ENCODE measurements at places on chromosomes 12 and 14. TPM values are rescaled to one million over a fixed set of nuclear protein-coding genes. Genes with fewer than 3 reads are reported as not detected.

- DNase-seq, result peak; percentile 7
Observed at GRCh38 chr12:81450920-81451739, 308.0 kb downstream of the PPFIA2 start.

DNA sequence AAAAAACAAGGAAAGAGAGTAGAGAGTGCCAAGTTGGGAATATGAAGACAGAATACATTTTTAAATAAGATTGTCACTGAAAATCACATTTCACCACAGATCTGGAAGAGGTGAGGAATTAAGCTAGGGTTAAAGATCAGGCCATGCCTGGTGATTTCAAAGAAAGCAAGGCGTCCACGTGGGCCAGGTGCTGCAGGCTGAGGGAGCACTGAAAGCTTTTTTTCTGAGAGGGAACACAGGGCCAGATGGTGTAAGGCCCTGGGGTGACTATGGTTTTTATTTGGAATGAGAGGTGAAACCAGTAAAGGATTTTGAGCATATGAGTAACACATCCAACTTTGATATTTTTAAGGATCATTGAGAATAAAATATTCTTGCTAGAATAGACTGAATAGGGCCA, 20.9 kb downstream of the SYT1 start:
- DNase-seq, result no peak

The CAMKK2 gene
- total RNA-seq, result 55.4 TPM

The LUM gene
- 64.1 TPM for total RNA-seq

DNA sequence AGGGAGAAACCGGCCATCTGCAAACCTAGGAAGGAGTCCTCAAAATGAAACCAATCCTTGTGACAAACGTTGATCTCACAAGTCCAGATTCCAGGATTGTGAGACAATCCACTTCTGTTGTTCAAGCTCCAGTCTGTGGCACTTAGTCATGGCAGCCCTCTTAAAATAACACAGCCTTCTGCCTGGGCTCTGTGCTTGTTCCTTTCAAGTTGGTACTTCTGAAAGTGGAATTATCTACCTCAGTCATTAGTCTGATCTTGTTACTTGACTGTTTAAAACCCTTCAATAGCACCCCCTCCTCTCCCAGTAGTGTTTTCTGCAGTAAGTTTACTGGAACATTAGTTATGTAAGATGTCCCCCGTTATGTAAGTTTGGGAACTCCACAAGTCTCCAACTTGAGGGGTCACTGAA, 111.0 kb upstream of the HIF1A start:
- no peak for DNase-seq

DNA sequence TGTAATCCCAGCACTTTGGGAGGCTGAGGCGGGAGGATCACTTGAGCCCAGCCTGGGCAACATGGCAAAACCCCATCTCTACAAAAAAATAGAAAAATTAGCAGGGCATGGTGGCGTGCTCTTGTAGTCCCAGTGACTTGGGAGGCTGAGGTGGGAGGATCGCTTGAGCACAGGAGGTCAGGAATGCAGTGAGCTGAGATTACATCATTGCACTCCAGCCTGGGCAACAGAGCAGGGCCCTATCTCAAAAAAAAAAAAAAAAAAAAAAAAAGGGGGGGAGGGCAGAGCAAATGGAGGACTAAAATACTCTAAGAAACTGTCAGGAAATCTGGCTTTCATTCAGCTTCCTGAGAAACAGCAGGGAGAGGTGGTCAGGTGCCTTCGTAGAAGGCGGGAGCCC, 31.7 kb upstream of the TSPAN9 start:
- no peak for DNase-seq

DNA sequence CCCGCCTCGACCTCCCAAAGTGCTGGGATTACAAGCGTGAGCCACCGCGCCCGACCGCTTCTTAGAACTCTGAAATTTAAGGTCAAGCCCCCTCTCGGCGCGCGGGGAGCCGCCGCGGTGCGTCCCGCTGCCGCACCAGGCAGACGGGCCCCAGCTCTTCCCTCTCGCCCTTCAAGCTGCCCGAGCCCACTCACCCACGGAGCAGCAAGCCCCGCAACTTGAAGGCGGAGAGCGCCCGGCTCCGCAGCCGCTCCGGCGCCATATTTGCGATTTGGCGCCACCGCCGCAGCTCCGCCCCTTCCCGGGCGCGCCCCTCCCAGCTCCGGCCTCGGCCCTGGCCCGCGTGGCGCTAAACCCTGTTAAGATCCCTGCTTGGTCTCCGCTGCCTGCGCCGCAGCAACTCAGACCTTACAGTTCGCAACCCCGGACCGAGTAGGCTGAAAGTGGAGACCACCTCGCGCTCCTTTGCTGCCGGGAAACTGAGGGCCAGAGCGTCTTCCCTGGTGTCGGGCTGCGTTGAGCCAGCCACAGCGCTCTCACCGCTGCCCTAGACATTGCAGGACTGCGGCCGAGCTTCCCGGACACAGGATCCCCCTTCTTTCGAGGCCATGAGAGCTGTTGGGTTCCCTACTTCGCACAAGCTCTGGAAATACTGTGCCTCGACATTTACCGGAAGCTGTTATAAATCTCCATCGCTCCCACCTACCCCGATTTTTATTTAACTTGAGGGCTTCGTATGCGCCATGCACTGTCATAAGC, at the start of gene POLE2:
Gene POLE2, minus strand, starts transcription at position 273 of the 759 bp plus-strand sequence. Its CDS starts 11 bp downstream, at position 262.
- DNase-seq, result peak; percentile 61

The SBNO1 gene
- total RNA-seq, result 28.3 TPM

- DNase-seq, result no peak
Observed at GRCh38 chr12:92109613-92110012, 36.0 kb downstream of the BTG1 start.

The PUS7L gene
- total RNA-seq, result 15.2 TPM

DNA sequence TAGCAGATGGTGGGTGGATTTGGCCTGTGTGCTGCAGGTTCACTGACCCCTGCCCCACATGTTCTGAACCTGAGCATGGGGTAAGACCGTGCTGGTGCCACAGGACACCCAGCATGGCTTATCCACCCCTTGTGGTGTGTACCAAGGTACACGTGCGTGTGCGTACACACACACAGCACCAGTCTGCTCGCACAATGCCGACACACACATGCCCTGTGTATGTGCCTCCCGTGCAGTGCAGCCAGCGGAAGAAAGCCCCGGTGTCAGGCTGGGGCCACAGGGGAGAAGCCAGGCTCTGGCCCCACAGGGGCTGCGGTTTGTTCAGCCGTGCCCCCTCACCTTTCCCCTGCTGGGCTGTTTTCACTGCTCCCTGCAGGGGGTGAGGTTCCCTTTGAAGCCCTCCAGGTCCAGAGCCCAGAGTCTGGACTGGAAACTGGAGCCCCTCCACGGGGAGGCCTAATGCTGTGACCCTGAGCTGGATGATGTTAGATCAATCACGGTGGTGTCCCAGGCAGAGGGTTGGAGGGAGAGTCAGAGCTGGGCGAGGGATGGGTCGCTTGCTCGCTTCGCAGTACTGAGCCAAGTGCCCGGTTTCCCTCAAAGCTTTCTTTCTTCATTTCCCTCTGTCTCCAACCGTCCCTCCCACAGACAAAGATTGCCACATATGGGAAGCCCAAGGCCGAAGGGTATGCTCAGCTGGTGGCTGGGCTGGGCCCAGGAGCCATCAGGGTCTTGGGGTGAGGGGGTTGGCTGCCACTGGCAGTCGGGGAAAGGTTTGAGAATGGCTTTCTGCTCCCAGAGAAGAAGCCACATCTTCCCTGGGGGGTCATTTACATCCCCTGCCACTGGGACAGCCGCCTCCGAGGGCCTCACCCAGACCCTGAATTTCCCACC, 6.2 kb downstream of the DTX1 start:
- no peak for DNase-seq

DNA sequence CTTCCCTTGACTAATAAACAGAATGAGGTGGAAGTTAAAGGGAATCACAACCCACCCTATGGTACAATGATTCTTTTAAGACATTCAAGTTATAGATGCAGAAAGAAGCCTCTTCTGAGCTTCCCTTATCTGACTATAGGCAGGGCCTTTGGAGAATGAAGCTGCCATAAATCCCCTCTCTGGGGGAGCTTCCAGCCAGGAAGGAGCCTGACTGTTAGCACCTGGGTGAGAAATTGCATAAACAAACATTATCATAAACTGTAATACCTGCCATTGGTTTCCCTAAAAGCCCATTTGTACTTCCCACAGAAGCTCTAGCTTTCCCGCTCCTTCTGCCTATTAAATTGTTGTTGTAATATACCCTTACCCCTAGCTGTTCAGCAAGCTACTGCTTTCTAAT, 81.3 kb upstream of the RESF1 start:
- no peak for DNase-seq

The CCDC198 gene
- not detected for total RNA-seq

GRCh38 chr14:101068313-101069227, 165.0 kb upstream of the RTL1 start:
- DNase-seq, result peak; percentile 7

DNA sequence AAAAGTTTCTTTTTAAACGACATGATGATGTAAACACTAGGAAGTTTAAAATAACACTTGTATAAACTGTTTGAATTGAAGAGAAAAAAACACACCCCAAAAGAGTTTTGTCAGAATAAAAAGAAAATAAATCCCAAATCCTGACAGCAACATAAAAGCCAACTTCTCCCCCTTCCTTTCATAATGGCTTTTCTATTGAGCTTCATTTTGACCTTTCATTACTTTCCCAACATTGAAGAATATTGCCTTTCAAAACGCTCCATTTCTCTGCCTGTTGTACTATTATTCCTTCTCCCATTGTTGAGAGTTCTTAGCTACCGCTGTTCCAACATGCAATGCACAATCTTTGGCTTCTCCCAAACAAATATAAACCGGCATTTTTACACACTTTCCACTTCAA, 448.5 kb downstream of the BCAT1 start:
- DNase-seq, result no peak

DNA sequence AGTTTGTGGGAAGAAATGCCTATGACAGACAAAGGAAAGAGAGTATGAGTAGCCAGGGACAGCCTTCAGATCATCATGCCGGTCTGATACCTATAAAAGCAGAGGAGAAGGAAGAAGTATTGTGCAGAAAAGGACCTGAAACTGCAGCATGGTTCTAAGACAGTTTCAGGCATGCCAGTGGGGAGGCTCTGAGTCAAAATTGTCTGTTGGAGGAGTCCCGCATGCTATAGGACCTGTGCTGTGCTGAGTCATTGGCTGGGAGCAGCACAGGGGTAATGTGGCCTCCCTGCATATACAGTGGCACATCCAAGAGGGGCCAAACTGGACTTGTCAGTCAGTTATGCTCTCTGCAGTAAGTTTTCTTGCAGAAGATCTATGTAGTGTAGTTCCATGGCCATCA, 40.7 kb downstream of the NEUROD4 start:
- DNase-seq, result no peak

The STXBP6 gene
- 28.3 TPM for total RNA-seq

The NEUROD4 gene
- not detected for total RNA-seq

The NXPH4 gene
- not detected for total RNA-seq

- DNase-seq, result no peak
Observed at GRCh38 chr12:68871921-68872320, 61.0 kb downstream of the CPM start.

The TGFB3 gene
- 4.5 TPM for total RNA-seq

The NTS gene
- total RNA-seq, result 0.34 TPM

The CLEC4D gene
- 0.15 TPM for total RNA-seq

DNA sequence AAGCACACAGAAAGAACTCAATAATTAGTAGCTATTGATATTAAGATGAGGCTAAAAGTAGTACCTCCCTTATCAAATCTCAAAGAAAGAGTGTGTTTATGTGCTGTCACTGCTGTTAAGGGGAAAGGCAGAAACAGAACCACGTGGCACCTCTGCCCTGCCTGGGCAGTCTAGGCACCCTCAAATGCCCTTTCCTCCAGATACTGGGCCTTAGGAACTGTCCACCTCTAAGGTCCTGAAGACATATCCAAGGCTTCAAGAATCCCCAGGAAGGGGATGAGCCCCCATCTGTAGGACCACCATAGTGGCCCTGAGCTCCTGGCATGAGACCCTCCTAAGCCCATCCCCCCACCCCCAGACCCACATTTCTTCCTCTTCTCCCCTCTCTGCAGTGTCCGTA, 29.1 kb downstream of the NGB start:
- no peak for DNase-seq

GRCh38 chr14:75926431-75927115, 55.2 kb downstream of the TGFB3 start:
- DNase-seq, result no peak

DNA sequence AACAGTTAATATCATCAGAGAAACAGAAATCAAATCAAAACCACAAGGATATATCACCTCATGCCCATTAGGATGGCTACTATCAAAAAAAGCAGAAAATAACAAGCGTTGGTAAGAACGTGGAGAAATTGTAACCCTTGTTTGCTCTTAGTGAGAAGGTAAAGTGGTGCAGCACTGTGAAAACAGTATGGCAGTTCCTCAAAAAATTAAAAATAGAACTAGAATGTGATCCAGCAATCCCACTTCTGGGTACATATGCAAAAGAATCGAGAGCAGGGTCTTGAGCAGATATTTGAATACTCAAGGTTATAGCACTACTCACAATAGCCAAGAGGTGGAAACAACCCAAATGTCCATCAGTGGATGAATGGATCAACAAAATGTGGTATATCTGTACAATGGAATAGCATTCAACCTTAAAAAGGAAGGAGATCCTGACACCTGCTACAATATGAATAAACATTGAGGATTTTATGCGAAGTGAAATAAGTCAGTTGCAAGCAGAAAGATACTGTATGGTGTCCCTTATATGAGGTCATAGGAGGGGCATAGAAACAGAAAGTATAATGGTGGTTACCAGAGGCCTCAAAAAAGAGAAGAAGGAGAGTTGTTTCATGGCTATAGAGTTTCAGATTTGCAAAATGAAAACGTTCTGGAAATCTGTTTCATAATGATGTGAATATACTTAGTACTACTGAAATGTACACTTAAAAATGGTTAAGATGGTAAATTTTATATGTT, 131.0 kb upstream of the EEA1 start:
- DNase-seq, result no peak

The CCDC177 gene
- not detected for total RNA-seq

GRCh38 chr14:74517731-74518130, 24.2 kb downstream of the ISCA2 start:
- no peak for DNase-seq

The SIX4 gene
- 0.11 TPM for total RNA-seq

The LRP1 gene
- 119 TPM for total RNA-seq

- no peak for DNase-seq
Observed at GRCh38 chr14:21960636-21961035, 287.0 kb upstream of the OR4E1 start.

The SDS gene
- 0.76 TPM for total RNA-seq
